ENCODE measurements at places on chromosomes 7 and 10.

DNA sequence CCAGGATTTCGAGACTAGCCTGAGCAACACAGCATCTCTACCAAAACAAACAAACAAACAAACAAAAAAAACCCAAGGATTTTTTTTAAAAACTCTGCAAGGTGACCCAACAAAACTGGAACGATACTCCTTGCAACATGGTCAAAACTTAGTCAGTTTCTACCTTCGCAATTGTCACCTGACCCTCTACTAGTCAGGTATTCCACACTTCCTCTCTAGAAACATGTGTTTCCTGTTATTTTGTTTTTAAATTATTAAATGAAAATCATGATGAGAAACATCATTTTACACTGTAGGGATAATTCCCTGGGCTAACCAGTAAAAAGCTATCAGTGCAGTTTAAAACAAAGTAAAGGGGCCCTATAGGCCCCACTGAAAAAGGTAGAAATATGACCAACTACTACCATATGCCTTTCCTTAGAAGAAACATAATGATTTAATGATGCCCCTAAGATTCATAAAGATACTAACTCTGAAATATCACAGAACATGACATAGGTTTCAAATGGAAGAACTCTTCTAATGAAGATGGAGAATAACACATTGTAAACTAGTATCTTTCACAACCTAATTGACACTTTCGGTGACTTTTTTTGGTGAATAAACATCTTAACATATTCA is 8.7 kb downstream of the BRAF start:
- no peaks in the 10 kb centered on the region for H3K27me3 ChIP-seq
- no peak for DNase-seq
- no peak overlapping the region for H3K27ac ChIP-seq
- peaks cover 15% of the 10 kb centered on the region for H3K4me1 ChIP-seq
- peaks cover 3% of the 10 kb centered on the region for H3K36me3 ChIP-seq

- no peak overlapping the region for H3K27ac ChIP-seq
- no peaks in the 10 kb centered on the region for H3K36me3 ChIP-seq
- H3K27me3 ChIP-seq, result no peaks in the 10 kb centered on the region
- no peak overlapping the region for H3K4me3 ChIP-seq
- DNase-seq, result no peak
These were observed 17.2 kb downstream of the INPP5F start for GRCh38 chr10:119742947-119743648.

DNA sequence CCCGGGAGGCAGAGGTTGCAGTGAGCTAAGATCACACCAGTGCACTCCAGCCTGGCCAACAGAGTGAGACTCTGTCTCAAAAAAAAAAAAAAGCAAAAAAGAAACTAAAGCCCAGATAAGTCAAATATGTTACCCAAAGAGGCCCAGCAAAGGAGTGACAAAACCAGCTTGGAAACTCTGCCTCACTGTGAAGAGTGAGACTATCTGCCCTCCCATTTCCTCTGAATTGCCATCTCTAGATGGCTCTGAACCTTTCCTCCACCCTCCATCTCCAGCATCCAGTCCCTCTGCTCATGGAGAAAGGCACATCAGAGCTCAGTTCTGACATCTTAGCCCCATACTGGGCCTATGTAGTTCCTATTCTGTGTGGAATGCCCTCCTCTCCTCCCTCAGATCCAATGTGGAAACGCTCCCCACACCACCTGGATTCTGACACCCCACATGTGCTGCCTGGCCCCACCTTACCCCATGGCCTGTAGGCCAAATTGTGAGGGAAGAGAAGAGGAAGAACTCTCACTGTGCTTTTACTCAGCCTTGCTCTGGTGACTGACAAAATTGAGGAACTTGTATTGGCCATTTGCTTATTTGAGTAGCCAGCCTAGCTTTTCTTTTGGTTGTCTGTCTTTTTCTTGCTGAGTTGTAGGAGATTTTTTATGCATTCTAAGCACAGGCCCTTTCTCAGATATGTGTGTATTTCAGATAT is 18.0 kb upstream of the NUDCD3 start:
- H3K27me3 ChIP-seq, result peaks cover 3% of the 10 kb centered on the region
- no peak overlapping the region for H3K27ac ChIP-seq
- H3K4me3 ChIP-seq, result no peak overlapping the region
- peaks cover 5% of the 10 kb centered on the region for H3K36me3 ChIP-seq
- DNase-seq, result no peak

DNA sequence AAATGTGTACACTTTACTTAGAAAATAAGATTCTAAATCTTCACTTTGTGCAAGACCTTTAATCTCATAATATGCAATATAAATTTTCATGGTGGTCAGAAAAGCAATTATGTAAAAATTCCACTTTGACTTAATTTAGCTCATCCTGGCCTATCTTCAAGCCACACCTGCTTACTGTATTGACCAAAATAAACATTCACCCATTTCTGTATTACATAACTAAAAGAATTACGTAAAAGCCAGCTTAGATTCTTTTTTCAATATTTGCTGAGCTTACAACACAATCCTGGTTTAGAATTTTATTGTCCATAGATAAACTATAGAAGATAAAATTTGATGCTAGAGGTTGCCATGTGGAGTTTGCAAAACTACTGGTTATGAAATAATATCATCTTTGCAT is 172.9 kb upstream of the GRM3 start:
- H3K4me1 ChIP-seq, result no peaks in the 10 kb centered on the region
- no peak for DNase-seq
- no peaks in the 10 kb centered on the region for H3K36me3 ChIP-seq
- H3K27ac ChIP-seq, result no peak overlapping the region

DNA sequence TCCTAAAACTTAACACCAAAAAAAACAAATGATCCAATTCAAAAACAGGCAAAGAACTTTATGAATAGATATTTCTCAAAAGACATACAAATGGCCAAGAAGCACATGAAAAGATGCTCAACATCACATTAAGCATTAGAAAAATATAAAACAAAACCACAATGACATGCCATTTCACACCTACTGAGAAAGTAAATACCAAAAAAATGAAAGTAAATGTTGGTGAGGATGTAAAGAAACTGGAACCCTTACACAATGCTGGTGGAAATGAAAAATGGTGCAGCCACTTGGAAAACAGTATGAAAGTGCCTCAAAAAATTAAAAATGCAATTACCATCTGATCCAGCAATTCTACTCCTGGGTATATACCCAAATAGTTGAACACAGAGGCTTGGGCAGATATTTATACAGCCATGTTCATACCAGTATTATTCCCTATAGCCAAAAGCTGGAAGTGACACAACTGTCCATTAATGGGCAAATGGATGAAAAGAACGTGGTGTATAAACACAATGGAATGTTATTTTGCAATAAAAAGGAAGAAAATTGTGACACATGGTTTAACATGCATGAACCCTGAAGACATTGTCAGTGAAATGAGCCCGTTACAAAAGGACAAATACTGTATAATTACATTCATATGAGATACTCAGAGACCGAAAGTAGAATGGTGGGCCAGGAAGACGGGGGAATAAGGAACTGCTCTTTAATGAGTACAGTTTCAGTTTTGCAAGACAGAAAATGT is 89.0 kb downstream of the JMJD1C start:
- H3K4me3 ChIP-seq, result no peak overlapping the region
- no peak for DNase-seq
- peaks cover 6% of the 10 kb centered on the region for H3K36me3 ChIP-seq

DNA sequence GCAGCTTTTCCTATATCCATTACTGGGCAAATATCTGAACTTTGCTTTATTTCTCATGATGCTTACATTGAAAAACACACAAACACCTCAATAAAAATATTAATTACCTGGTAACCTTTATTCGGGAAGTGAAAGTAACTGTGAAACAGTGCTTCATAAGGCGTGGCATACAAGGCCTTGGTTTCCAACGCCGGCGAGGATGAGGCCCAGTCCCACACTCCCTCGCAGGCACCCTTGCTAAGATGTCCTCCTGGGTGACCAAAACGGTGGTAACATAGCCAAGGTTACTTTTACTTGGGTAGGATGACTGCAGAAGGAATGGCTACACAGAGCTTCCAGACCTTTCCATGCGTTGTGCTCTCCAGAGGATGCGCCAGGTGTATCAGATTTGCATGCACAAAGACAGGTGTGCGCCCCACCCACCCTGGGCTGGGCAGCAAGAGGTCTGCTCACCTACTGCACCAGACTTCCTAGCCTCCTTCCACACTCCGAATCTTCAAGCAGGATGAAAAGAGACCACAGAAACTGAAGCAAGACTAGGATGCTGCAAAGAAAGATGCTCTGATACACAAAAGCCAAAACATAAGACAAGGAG is 13.3 kb upstream of the DAGLB start:
- H3K27ac ChIP-seq, result no peak overlapping the region
- H3K36me3 ChIP-seq, result peaks cover 43% of the 10 kb centered on the region
- H3K27me3 ChIP-seq, result no peaks in the 10 kb centered on the region
- DNase-seq, result no peak

GRCh38 chr10:45058992-45059561 is 58.4 kb downstream of the ZNF22 start:
- H3K4me1 ChIP-seq, result no peaks in the 10 kb centered on the region
- no peaks in the 10 kb centered on the region for H3K36me3 ChIP-seq
- H3K4me3 ChIP-seq, result no peak overlapping the region
- H3K27me3 ChIP-seq, result peaks cover 2% of the 10 kb centered on the region

GRCh38 chr10:97748116-97748515 is 11.2 kb downstream of the ZFYVE27 start:
- H3K27ac ChIP-seq, result no peak overlapping the region
- H3K4me3 ChIP-seq, result no peak overlapping the region
- H3K4me1 ChIP-seq, result peaks cover 4% of the 10 kb centered on the region
- DNase-seq, result no peak
- H3K36me3 ChIP-seq, result peaks cover 70% of the 10 kb centered on the region

- H3K4me1 ChIP-seq, result peaks cover 8% of the 10 kb centered on the region
- H3K27ac ChIP-seq, result no peak overlapping the region
- peaks cover 17% of the 10 kb centered on the region for H3K36me3 ChIP-seq
- H3K27me3 ChIP-seq, result no peaks in the 10 kb centered on the region
- no peak for DNase-seq
These were observed 438 bp downstream of the LSMEM1 start for GRCh38 chr7:112481121-112481736.

DNA sequence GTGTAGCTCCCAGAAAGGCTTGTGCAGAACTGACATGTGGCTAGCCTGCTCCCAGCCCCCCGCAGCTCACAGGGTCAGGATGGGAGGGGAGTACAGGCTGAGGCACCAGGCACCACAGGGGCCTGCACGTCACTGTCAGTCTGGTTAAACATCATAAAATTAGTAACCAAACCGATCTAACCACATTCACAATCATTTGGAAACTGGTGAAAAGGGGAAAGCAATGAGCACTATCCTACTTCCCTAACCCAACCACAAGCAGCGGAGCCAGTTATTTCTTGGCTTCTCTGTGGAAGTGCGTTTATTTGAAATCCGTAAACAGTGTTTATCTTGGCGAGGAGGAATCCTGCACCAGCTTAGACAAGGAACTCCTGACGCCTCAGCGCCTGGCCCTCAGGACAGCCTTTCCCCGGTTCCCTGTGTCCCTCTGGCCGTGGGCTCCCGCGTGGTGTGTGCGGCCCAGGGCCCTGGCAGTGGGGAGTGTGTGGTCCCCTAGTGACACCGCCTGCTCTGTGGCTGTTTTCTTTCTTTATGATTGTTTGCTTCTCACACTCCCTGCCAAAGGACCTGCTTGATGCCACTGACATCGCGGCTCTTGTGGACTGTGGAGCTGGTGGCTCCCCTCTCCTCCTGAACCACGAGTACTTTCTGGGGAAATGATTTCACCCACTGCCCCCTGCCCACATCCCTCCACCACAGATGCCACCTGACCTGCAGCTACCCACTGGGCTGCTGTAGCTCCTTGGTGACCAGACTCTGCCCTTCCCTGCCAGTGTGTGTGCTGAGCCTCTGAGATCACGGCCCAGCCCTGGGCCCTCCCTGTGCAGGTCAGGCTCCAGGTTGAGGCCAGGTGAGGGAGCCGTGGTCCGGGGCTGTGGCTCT is 38.0 kb downstream of the INPP5A start:
- no peaks in the 10 kb centered on the region for H3K36me3 ChIP-seq
- peak overlapping the region; percentile 35 for H3K4me3 ChIP-seq
- DNase-seq, result peak; percentile 19

DNA sequence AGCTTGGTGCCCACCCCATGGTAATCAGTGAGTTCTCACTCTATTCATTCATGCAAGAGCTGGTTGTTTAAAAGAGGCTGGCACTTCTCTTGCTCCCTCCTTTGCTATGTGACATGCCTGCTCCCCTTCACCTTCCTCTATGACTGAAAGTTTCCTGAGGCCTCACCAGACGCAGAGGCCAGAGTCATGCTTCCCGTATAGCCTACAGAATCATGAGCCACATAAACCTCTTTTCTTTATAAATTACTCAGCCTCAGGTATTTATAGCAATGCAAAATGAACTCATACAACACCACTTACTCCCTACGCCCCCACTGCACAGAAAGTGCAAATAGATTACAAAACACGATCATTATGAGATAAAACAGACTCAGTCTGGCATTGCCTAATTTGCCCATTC is 39.0 kb downstream of the SEC61G start:
- H3K4me3 ChIP-seq, result no peak overlapping the region
- no peaks in the 10 kb centered on the region for H3K36me3 ChIP-seq
- DNase-seq, result no peak
- no peaks in the 10 kb centered on the region for H3K27me3 ChIP-seq
- H3K27ac ChIP-seq, result no peak overlapping the region

- no peak for DNase-seq
- no peak overlapping the region for H3K4me3 ChIP-seq
- H3K4me1 ChIP-seq, result peaks cover 5% of the 10 kb centered on the region
- H3K27ac ChIP-seq, result no peak overlapping the region
- peaks cover 3% of the 10 kb centered on the region for H3K36me3 ChIP-seq
These were observed 177.3 kb downstream of the KMT2E start for GRCh38 chr7:105191331-105191730.

- no peaks in the 10 kb centered on the region for H3K36me3 ChIP-seq
- no peaks in the 10 kb centered on the region for H3K4me1 ChIP-seq
These were observed 9.6 kb upstream of the KIF5B start for GRCh38 chr10:32065856-32066255.

DNA sequence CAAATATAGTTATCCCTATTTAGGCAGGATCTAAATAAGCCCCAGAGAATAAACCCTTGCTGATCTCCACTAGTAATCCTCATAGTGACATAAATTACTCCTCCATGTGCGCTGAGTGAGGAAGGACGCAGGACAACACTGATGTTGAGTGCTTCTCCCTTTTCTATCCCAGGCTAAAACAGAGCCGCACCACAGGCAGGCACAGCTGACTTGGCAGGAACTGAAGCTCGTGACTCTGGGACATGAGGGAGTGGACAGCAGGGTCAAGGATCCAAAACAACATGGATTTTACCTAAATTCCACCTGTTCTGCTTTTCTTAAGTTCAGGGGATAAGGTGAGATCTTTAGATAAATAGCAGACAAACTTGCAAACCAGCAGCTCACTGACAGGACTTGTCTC is 46.0 kb downstream of the VOPP1 start:
- peaks cover 23% of the 10 kb centered on the region for H3K4me1 ChIP-seq
- no peaks in the 10 kb centered on the region for H3K27me3 ChIP-seq
- no peak overlapping the region for H3K27ac ChIP-seq
- no peak for DNase-seq
- no peak overlapping the region for H3K4me3 ChIP-seq

- no peak overlapping the region for H3K27ac ChIP-seq
- no peak for DNase-seq
- peaks cover 2% of the 10 kb centered on the region for H3K4me1 ChIP-seq
- H3K36me3 ChIP-seq, result no peaks in the 10 kb centered on the region
- peaks cover 15% of the 10 kb centered on the region for H3K27me3 ChIP-seq
- H3K4me3 ChIP-seq, result no peak overlapping the region
These were observed 175.3 kb downstream of the MDFIC start for GRCh38 chr7:115097175-115097671.

Data from activated T-helper 2 cell treated with anti-CD3 and anti-CD28 coated beads, Interferon-gamma antibody, Interleukin-2, Interleukin-4, amounts not matched to agents 10 μg/mL and 5 μg/mL and 100 μg/mL, durations not matched to agents 14 hours and 24 hours and 36 hours (primary cell).